Stimulated activated CD4-positive, alpha-beta T cell treated with anti-CD3 and anti-CD28 coated beads, Interleukin-15, amount 100 ng/mL, for 1 hour (primary cell): ENCODE measurements at places on chromosomes 6 and 20.
A peak's percentile ranks its signal among the peaks of the same experiment; 100 is the strongest.

- no peak for DNase-seq
Measured at GRCh38 chr6:47853766-47854165, 71.9 kb downstream of the OPN5 start.

- no peak for DNase-seq
Measured at GRCh38 chr6:153538491-153538890, 407.4 kb upstream of the RGS17 start.

GRCh38 chr20:48319943-48320584, 507.7 kb downstream of the PREX1 start:
- no peak for DNase-seq

DNA sequence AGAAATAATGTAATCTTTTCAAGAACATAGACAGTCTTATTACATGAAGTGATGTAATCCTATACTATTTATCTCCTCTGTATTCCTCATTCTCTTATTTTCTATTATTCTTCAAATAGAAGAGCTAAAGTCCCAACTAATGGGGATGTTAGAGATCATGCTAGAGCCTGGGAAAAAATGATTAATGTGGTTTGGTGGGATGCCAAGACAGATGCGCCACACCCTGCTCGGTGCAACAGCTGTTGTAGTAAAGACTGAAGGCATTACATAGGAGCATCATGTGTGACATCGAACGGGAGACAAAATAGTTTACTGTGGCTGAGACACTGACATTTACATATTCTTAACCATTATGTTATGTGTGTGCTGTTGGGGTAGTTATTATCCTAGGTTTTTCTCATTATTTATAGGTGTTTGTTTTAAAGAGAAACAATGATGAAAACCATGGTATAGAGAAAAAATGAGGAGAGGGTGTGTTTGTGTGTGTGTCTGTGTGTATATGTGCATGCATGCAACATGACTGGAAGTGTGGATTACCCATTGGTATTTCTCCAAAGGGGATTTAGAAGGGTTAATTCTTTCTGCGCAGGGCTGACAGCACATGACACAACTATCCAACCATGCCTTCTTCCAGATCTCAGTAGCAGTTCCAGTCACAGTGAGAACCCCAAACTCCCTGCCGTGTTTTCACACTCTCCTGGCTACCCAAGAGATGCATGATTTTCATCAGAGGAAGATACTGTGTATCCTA, 155.3 kb downstream of the EYA4 start:
- no peak for DNase-seq

DNA sequence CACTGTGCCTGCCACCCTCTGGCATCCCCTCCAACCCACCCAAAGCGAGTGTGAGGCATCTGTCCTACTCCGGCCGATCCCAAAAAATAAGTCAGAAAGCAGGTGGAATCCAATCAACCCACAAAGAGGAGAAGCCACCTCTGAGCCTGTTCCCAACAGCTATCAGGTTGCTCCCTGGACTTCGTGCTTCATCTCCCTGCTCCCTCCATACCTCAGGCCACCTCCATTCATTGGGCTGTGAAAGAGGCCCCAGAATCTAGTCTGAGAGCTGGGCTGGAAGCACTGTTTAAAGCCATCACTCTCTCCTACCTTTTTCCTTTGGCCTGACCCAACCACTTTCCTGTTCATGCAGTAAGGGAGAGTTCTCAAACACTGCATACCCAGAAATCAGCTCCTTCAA, 106.1 kb downstream of the ZMYND8 start:
- DNase-seq, result no peak

DNA sequence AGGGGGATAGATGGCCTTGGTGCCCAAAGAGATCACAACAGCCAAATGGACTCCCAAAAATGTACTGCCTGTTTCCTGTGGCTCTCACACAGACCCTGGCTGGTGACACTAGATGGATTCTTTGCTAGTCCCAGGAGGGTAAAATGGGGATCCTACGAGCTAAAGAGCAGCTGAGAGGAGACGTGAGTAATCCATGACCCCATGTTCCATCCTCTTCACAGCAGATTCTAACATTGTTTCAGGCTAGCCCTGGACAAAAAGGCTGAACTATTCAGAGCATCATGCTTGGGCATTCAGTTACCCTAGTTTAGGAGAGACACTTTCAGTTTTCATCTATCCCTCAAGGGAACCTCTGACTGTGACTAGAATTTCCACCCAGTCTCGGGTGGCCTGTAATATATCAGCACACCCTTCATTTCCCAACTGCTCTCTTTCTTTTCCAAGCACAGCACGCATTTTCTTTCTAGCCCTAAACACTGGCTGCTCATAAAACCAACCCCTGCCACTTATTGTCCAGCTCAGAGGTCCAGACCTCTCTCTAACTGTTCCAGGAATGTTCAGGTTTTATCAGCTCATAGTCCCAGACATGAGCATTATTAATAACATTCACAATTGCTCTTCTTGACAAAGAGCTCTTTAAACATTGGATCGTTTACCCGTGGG, 48.5 kb downstream of the SLC22A1 start:
- DNase-seq, result no peak

- no peak for DNase-seq
Measured at GRCh38 chr20:21873291-21873690, 167.8 kb downstream of the PAX1 start.

DNA sequence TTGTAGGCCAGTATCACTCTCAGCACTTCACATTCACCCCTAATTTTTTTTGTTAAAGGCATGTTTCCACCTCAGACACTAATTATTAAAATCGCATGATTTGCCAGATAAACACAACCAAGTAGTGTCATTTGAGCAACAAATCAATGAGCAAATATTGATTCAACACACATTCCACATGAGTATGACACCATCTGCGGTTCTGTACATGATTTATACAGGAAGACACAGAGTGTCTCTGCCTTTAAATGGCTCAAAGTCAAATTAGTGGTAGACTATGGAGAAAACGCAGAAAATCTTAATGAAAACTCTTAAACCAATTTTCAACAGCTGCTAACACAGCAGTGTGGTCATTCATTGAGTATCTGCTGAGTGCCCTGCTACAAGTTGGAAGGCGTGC, 300.2 kb downstream of the SOX4 start:
- DNase-seq, result no peak

DNA sequence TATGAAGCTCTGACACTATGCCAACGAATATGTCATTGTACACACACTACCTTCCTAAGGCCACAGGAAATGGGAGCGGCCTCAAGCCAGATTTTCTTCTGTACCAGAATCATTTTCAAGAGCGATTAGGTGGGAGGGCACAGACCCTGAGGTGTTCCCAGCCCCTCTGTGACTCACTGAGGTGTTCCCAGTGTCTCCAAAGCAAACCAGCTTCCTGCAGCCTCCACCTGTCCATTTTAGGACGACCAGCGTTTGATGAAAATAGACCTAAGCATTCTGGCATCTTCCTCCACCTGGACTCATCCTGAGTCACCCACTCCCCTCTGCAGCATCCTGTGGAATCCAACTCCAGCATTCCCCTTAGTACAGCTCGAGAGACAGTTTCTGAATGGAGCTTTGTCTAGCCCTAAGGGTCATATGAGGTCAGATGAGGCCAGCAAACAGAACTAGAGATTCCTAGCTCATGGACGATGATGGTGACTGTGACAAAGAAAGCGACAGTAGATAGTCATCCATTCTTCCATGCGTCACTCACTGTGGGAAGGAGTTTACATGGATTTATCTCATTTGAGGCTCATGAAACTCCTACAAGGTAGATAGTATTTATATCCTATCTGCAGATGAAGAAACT, 203.4 kb downstream of the PTPRT start:
- DNase-seq, result no peak

GRCh38 chr6:101089640-101090039, 208.5 kb upstream of the ASCC3 start:
- no peak for DNase-seq

- DNase-seq, result no peak
Measured at GRCh38 chr6:18829272-18829870, 442.2 kb downstream of the RNF144B start.

- no peak for DNase-seq
Measured at GRCh38 chr6:73282871-73283270, 19.9 kb upstream of the KHDC1 start.

DNA sequence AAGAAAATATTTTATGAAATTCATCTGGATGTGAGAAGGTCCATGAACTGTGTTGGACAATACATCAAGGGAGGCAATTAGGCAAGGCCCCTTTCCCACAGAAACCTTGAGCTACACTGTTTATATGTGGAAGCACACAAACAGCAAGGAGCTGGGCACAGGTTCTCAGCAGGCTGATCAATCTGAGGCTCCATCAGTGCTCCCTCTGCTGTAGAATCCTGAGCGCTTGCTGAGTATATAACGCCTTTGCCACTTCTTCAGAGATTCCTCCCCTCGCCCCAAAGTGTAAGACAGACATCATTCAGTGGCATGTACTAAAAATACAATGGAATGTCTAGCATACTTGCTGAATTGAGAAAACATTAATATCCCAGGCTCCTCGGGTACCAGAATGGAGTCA, 146.9 kb downstream of the PRKN start:
- DNase-seq, result no peak

- no peak for DNase-seq
Measured at GRCh38 chr6:39209911-39210310, 19.4 kb downstream of the KCNK5 start.

DNA sequence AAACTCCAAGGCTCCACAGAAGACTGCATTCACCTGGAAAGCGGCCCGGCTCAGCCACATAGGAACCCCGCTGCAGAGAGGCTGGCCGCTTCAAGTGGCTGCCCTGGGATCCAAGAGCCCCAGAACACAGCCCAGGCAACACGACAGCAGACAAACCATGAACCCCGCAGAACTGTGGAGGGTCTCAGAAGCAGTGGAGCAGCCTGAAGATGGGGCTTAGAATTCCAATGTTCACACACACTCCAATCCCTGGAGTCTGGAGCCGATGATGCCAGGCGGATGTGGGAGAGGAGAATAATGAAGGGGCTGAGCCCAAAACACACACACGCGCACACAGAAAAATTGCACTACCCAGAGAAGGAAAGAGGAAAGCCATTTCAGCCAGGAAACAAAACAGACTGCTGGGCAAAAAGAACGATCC, 52.4 kb downstream of the NINL start:
- no peak for DNase-seq

DNA sequence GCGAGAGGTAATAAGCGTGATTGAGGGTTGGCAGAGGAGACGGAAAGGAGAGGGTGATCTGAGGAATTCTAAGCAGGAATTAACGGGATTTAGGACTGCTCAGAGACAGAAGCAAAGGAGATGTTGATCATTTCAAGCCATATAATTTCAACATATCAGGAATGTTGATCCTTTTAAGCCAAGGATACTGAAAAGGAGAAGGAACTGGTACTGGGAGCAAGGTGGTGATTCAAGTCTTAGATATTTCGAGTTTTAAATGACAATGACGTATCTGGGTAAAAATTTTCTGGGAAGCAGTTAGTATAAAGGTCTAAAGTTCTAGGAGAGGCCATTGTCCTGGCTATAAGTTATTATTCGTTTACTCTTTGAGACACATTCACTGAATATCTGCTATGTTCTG, 91.3 kb upstream of the OGFRL1 start:
- DNase-seq, result no peak

DNA sequence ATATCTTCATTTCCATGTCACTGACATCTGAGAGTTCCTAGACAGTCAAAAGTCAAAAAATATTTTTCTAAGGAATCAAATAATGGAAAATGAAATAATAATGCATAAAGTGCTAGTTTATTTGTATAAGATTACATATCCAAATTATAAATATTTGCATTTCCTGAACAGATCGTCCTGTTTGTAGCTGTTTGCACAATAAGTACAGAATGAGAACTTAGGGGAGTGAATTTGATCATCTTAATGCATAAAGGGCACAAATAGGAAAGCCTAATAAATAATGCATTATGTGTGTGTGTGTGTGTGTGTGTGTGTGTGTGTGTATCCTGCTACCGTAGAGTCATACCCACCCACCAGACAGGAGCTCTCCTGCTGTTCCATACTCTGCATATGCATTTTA, 521.0 kb upstream of the EPHA7 start:
- no peak for DNase-seq

DNA sequence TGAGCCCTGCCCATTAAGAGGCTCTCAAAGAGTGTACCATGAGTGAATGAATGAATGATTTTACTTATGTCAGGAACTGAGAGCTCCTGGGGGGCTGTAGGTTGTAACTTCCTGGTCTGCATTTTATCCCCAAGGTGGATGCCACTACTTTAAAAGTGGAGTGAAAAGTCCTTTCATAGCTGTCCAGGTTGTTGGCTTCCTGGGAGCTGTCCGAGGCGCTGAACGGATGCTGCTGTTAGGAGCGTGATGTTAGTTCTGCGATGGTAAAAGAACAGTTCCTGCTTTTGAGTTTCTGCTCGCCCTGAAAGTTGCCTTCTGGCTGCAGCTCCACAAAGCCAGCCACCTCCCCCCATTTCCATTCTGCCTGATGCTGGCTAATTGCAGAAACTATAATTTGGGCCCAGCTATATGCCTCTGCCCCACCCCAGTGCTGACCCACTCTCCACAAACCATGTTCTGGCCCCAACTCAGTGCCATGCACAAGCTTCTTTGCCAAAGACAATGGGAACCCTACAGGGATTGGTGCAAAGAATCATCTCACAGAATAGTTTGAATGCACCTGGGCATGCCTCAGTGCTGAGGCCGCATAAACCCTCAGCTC, 330.9 kb upstream of the CDH4 start:
- peak; percentile 3 for DNase-seq

GRCh38 chr6:24126586-24127192, 674 bp downstream of the NRSN1 start:
- no peak for DNase-seq

GRCh38 chr6:51027283-51028065, 208.8 kb downstream of the TFAP2B start:
- DNase-seq, result no peak

GRCh38 chr20:51423290-51423667, 119.2 kb downstream of the NFATC2 start:
- DNase-seq, result no peak

- no peak for DNase-seq
Measured at GRCh38 chr20:517221-517620, 26.4 kb downstream of the CSNK2A1 start.

- no peak for DNase-seq
Measured at GRCh38 chr6:157879873-157880254, 56.8 kb downstream of the SNX9 start.

DNA sequence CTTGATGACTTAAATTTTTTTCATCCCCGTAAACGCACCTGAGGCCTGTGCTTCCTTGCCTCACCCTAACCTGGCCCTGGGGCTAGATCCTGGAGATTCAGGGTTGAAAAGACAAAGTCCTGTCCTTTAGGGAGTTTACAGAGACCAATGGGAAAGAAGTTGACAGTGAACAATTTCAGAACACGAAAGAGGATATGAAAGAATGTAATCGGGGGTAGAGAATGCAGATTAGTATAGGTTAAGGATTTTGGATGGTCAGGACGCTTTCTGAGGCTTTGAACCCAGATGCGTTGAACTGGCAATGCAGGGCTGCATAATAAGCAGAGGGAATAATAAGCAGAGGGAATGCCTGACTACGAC, 1.7 kb upstream of the FBXO5 start:
- DNase-seq, result no peak

- DNase-seq, result no peak
Measured at GRCh38 chr6:30855429-30856075, 28.8 kb upstream of the DDR1 start.

GRCh38 chr20:11101696-11102095, 427.9 kb upstream of the JAG1 start:
- DNase-seq, result no peak

- DNase-seq, result no peak
Measured at GRCh38 chr20:19354950-19355349, 142.5 kb downstream of the SLC24A3 start.

GRCh38 chr6:80356000-80356399, 249.5 kb downstream of the BCKDHB start:
- no peak for DNase-seq
